Lower leg skin (tissue), 4 donors: ENCODE measurements at places on chromosomes 7 and 10.

- DNase-seq, result no peak
Measured at GRCh38 chr7:22200238-22200637, 156.7 kb downstream of the RAPGEF5 start.

DNA sequence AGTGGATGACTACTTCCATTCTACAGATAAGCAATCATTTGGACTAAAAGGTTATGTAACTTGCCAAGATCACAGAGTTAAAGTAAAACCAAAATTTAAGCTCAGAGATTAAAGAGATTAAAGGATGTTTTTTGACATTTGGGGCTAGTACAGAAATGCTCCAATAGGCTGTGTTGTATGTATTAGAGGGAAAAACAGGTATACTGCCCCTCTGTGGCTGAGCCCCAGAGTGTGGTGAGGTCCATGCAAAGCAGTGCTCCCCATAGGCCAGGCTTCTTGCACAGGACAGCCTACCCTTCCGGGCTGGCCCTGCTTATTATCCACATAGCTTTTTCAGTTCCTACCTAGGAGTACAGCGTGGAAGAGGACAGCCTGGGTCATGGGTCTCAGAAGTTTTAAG, 322.8 kb downstream of the POM121L12 start:
- no peak for DNase-seq

GRCh38 chr10:1050554-1050953, 1.6 kb upstream of the IDI1 start:
- peak; percentile 45 for DNase-seq

DNA sequence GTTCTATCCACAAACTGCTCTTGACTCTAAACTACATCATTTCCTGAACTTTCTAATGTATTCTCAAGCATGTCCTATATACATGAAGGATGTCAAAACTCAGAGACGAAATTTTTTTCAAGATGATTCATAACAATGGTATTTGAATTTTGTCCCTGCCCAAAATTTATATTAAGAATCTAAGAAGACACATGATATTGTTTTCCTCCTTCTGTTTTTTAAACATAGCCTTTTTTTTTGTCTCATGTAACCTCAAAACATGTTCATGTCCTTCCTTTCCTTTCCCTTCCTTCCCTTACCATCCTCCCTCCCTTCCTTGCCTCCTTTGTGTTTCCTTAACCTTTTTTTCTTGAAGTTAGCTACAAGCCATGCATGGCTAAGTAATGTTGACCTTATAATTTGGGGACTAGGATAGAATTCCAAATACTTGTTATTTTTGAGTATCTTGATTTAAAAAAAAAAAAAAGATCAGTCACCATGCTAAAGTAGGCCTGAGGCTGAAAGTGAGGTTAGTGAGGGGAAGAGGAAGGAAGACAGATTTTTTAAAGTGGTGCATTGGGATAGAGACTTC, 163.0 kb downstream of the SUGCT start:
- DNase-seq, result no peak

DNA sequence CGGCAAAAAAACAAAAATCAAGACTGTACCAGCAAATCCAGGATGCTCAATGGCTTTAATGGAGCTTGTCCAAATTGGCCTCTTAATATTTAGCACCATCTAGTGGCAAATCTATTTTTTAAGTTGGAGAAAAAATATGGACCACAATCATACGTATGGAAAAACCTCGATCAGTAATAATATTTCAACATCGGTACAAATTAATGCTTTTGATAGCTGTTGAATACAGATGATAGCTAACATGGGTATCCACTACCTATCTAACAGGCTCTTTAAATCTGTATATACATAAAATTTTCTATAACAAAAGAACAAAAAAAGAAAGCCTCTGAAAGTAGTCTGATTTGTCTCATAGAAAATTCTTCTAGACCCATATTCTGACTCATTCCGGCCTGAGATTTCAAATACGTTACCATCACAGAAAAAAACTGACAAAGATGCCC, 29.2 kb downstream of the COA1 start:
- DNase-seq, result no peak
